WTC11 (cell line): ENCODE measurements at places on chromosomes 1 and 21. TPM values are rescaled to one million over a fixed set of nuclear protein-coding genes. Genes with fewer than 3 reads are reported as not detected.

The SPRR1A gene
- total RNA-seq: not detected in 3 replicates

The NES gene
- 103 to 127 TPM (median 104 TPM) in 3 replicates for total RNA-seq

GRCh38 chr1:61241411-61241838, 159.1 kb downstream of the NFIA start:
- H3K27ac ChIP-seq: no peak overlapping the region; the same call in 1 of the 2 replicates
- H3K36me3 ChIP-seq: peaks cover 9% of the 10 kb centered on the region
- no peak overlapping the region for H3K4me3 ChIP-seq
- H3K4me1 ChIP-seq: peaks cover 66% of the 10 kb centered on the region

DNA sequence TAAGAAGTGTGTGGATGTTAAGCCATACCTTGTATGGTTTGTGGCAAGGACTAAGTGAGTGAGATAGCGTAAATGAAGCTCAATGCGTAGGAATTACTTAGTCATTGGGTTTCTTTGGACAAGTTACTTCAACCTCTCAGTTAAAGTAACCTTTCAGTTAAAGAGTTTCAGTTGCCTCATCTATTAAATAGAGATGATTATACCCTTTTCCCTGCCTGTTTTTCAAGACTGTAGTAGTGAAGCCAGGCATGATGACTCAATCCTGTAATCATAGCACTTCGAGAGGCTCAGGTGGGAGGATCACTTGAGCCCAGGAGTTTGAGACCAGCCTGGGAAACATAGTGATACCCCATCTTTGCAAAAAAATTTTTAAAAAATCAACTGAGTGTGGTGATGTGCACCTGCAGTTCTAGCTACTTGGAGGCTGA, 6.3 kb downstream of the ZMPSTE24 start:
- H3K4me1 ChIP-seq: no peaks in the 10 kb centered on the region
- H3K27ac ChIP-seq: no peak overlapping the region
- H3K4me3 ChIP-seq: no peak overlapping the region
- DNase-seq: no peak
- peaks cover 46% of the 10 kb centered on the region for H3K36me3 ChIP-seq
- H3K27me3 ChIP-seq: no peaks in the 10 kb centered on the region

DNA sequence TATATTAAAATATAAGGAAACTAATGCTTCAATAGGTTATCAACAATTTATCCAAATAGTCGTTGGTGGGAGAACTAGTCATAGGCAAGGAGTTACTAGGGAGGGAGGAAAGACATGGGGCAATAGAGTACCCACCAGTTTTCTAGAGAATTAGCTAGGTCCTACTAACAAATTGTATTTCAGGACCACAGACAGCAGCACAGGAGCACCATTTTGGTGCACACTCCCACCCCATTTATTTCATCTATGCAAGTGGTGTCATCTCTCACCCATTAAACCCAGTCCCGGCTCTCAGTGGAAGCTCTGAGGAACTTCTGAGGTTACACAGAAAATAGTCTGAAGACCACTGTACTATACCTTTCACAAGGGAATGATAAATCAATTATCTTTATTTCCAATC, 89.0 kb upstream of the BCAR3 start:
- no peak overlapping the region for H3K27ac ChIP-seq
- H3K27me3 ChIP-seq: no peaks in the 10 kb centered on the region
- H3K4me3 ChIP-seq: no peak overlapping the region
- no peaks in the 10 kb centered on the region for H3K36me3 ChIP-seq
